Activated T-helper 1 cell treated with anti-CD3 and anti-CD28 coated beads, Interleukin-2, amount 50 U/mL, for 16 hours (primary cell): ENCODE measurements at places on chromosomes 2 and 18.

GRCh38 chr18:77209587-77209986 is 40.1 kb upstream of the GALR1 start:
- no peak for DNase-seq

DNA sequence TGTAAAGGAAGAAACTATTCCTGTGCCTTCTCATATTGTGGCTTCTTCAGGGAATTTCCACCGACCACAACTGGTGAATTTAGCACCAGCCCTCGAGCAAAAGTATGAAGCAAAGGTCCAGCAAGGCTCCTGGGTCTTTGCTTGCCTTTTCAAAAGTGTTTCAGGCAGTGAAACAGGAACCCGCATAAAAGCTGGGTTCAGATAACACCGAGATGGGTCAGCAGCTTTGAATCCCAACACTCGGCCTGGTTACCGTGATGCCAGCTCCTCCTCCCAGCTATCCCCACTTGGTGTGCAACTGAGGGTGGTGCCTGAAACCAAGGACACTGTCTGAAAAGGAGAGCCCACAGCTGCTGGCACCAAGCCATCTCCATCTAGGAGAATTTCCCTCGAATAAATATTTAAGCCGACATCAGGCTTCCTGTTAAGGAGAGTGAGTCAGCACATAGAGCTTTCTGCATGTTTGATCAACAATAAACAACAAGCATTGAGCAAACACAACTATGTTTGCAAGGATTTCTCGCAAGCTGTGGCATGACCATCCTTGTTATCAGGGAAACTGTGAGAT is 69.5 kb downstream of the ANTXR1 start:
- no peak for DNase-seq

GRCh38 chr2:19021721-19022120 is 336.7 kb downstream of the OSR1 start:
- DNase-seq, result no peak

GRCh38 chr2:42123426-42123825 is 45.7 kb upstream of the EML4 start:
- no peak for DNase-seq

- no peak for DNase-seq
Measured at GRCh38 chr2:238130696-238131628, 7.5 kb upstream of the KLHL30 start.

DNA sequence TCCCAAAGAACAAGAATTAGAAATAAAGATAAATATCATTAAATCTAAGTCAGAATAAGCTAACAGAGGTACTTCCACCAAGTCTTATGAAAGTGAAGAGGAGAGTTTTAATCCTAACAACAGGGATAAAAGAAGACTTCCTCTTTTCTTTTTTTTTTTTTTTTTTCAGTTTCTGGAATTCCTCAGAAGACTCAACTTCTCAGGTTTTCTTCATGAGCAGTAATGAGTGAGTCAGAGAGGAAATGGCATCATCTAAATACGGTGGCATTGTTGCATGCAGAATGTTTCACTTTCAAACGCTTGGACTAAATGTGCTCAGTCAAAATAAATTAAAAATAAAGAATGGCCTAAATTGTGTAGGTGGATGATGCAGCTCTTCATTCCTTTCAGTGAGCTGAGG is 45.6 kb upstream of the ARHGAP15 start:
- DNase-seq, result no peak

DNA sequence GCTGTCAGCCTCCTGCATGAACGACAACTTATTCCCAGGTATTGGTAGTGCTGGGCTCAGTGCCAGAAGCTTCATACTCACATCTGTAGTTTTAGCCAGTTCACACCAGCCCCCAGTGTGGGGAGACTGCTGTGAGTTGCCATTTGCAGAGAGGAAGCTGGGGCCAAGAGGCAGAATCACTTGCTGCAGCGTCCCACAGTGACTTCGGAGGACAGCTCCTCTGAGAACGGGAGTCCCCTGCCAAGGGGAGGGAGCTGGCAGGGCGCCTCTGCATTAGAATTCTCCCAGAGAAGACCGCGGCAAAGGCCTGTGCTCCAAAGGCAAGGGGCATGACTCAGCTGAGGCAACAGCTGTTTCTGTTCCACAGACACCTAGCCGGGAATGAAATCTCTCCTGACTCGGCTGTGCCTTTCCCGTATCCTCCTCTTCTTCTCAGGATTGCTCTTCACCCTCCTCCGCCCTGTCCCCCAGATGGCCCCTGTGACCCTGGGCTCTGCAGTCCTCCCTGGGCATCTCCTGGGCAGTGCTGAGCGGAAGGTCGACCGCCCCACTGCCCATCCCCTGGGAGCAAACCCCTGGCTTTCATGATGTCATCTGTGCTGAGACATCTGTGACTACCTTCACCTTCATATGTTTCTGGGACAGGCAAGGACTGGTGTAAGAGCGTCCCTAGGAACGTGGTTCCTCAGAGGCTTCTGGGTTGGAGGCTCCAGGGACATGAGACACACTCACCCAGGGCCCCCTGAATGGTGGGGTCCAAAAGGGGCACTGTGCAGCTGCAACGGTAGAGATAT is 18.0 kb downstream of the MAL start:
- DNase-seq, result no peak

DNA sequence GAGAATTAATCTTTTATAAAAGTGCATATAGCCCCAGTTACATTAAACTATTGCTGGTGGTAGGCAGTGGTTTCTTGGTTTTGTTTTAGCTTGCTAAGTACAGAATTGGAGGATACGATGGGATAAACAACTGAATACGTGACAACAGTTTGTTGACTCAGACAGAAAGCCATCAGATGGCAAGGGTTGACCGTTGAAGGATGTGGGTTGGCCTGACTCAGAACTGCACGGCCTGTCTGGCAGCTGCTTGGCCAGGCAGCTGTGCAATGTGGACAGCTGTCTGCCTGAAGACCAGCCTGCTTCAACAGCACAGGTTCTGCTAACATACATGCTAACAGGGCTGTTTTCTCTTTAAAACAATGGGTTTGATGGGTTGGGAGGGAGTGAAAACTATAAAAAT is 46.6 kb downstream of the PRKRA start:
- no peak for DNase-seq

- no peak for DNase-seq
Measured at GRCh38 chr2:85709401-85709811, 15.2 kb downstream of the GNLY start.

- no peak for DNase-seq
Measured at GRCh38 chr18:62239475-62239874, 52.4 kb downstream of the RELCH start.

DNA sequence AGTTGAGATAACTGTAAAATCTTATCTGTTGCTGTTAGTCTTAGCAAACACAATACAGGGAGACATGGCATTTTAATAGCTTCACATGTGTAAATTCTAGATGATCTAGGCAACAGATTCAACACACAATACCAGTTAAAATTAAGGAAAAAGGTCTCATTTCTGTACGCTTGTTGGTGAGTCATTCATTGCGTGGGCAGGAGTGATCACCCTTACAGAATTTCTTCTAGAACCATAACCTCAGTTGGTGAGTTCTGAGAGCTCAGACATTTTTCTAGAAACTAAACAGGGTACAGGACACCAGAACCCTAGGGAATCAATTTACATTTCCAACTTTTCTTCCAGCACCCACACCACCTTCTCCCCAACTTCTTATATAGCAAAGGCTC is 81.9 kb downstream of the SLC8A1 start:
- no peak for DNase-seq

- DNase-seq, result no peak
Measured at GRCh38 chr2:108224022-108224421, 15.7 kb upstream of the SULT1C3 start.

DNA sequence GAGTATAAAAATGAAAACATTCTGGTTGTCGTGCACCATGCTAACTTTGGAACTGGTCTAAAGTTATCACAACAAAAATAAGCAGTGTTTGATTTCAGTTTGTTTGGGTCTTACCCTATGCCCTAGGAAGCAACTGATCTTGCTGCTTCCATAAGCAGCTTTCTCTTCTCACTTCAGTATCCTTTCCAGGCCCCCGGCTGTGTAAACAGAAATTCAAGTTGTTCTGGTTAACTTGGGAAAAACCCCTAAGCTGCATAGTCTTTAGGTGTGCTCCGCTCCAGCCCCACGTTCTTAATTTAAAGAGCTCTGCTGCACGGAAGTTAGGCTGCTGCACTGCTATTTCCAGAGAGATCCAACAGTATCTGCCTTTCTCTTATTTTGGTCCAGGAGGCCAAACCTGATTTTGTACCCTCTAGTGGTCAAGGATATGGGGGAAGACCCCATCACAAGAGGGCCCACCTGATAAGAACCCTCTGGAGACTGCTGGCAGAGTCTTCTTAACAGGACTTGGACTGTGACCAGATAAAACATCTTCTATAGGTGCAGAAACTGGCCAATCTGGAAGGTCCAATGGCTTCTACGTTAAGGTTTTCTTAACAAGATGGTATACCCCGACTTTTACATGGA is 69.1 kb downstream of the FEZ2 start:
- no peak for DNase-seq

- no peak for DNase-seq
Measured at GRCh38 chr2:1256632-1257324, 156.5 kb upstream of the TPO start.

DNA sequence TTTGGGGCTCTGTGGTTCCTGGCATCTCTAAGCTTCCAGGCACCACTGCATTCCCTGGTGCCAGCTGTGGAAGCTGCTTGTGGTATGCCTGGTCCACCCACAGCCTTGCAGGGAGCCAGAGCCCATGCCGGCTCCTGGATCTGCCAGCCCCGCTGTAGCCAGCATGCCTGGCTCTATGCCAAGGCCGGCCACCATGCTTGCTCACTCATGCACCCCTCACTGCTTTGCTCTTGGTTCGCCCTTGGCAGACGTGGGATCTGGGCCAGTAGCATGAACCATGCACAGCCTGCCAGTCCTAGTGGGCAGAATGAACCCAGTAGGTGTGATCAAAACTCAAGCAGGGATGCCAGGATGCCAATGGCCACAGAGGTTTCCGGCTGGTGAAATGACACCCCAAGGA is 634.2 kb upstream of the TMEFF2 start:
- DNase-seq, result no peak

DNA sequence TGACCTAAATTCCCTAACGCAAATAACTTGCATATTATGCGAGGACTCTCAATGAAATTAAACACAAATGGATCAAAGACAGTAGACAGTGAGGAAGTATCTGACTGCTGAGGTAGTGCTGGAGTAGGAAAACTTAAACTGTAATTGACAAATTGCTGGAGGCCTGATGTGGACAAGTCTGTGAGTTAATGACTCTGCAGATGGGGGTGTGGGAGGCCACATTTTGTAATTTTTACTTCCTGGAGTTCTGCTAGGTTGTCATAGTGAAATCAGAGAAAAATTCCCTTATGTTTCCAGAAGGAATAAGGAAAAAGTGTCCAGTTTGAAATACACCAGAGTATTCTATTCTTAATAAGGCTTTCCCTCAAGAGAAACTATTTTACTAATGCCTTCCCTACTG is 333.0 kb upstream of the CNTNAP5 start:
- no peak for DNase-seq

- no peak for DNase-seq
Measured at GRCh38 chr2:238277695-238278094, 10.7 kb downstream of the PER2 start.

DNA sequence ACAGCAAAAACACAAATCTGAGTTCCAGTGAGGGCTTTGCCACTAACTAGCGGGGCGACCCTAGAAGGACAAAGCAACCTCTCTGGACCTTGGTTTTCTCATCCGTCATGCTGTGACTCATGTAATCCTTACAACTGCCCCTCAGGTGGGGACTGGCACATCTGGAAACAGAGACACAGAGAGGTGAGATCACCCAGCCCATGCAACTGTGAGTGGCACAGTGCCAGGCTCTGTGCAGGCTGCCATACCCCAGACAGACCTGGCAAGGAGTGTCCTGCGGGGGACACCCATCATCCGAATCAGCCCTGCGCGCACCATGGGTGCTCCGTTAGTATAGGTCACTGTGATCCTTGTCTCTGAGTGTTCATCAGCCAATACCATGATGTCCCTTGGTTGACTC is 198.3 kb downstream of the SMAD7 start:
- no peak for DNase-seq

- DNase-seq, result no peak
Measured at GRCh38 chr2:113220970-113221708, 47.4 kb downstream of the PSD4 start.

DNA sequence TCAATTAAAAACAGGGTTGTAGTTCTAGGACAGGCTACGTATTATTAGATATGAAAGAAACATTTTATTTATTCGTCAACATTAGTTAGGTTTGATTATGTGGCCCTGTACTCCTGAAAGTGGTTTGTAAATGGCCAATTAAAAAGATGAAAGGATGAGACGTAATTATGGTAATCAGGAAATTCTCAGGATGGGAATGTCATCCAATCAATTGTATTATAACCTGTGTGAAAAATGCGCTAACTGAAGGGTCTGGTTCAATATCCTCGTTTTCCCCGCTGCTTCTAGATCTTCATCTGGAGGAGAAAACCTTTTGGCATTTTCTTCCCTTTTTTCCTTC is 5.6 kb upstream of the C18orf32 start:
- no peak for DNase-seq

DNA sequence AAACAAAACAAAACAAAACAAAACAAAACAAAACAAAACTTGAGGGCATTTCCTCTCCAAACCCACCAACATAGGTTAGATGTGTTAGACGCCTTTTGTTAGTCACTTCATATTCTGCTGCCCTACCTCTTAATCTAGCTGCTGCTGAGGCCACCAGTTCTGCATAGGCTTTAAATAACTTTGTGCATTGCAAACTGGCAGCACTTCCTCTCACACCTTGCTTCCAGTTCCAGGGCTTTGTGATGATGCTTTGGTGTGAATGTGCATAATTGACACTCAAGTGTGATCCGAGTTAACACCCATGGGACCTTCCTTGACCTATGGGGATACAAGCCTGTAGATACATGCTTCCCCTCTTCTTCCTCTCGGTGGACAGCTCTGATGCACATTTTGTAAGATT is 2.3 kb upstream of the SERPINB11 start:
- no peak for DNase-seq

GRCh38 chr2:68514316-68514929 is 47.0 kb downstream of the APLF start:
- DNase-seq, result no peak

DNA sequence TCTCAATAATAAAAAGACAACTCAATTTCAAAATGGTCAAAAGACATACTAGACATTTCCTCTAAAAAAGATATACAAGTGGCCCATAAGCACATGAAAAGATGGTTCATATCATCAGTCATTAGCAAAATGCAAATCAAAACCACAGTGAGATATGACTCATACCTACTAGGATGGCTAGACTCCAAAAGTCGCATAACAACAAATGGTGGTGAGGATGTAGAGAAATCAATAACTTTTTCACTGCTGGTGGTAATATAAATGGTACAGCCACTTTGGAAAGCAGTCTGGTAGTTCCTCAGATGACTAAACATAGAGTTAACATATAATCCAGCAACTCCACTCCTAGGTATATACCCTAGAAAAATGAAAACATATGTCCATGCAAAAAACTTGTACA is 242.3 kb upstream of the NOL4 start:
- DNase-seq, result no peak

- no peak for DNase-seq
Measured at GRCh38 chr2:20471902-20472559, 25.2 kb downstream of the RHOB start.

DNA sequence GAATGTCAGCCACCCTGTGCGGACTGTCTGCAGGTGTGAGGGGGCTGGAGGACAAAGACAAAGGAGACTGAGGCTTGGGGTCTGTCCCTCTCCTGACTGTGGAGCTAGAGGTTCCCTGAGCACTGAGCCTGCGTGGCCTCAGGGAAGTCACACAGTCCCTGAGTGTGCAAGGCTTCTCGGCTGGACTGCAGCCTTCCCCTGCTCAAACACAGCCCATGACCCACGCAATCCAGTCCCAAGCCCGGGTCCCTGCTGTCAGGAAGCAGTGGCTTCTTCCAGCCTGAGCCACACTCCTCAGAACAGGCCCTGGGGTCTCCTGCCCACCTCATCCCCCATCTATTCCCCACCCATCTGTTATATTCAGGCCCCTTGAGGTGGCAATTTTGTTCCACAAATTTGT is 2.7 kb downstream of the ASTL start:
- no peak for DNase-seq
